ENCODE measurements at places on chromosomes 16 and 17. TPM values are rescaled to one million over a fixed set of nuclear protein-coding genes. Genes with fewer than 3 reads are reported as not detected.

The NETO2 gene
- 1.9 TPM for total RNA-seq

The UTS2R gene
- total RNA-seq = not detected

The UNC45B gene
- total RNA-seq = 110 TPM

The PERCC1 gene
- total RNA-seq = not detected

DNA sequence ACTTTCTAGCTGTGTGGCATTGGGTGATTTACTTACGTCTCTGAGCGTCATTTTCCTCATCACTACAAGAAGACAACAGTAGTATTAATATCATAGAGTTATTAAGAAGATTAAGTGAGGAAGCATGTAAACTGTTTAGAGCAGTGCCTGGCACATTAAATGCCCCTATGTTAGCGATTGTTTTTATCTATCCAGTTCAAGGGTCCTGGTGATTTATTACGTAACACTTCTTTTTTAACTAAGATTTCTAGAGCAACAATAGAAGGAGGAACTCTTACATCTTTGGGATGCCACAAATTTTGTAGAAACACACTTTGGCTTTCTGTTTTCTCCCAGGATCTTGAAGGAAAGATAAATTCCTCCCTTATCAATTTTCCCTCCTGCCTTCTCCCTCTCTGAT lies 3.3 kb upstream of the GAS7 start:
- DNase-seq = no peak
- peaks cover 19% of the 10 kb centered on the region for H3K27me3 ChIP-seq
- H3K4me3 ChIP-seq = no peak overlapping the region
- no peaks in the 10 kb centered on the region for H3K36me3 ChIP-seq
- no peak overlapping the region for H3K27ac ChIP-seq
- H3K4me1 ChIP-seq = no peaks in the 10 kb centered on the region

DNA sequence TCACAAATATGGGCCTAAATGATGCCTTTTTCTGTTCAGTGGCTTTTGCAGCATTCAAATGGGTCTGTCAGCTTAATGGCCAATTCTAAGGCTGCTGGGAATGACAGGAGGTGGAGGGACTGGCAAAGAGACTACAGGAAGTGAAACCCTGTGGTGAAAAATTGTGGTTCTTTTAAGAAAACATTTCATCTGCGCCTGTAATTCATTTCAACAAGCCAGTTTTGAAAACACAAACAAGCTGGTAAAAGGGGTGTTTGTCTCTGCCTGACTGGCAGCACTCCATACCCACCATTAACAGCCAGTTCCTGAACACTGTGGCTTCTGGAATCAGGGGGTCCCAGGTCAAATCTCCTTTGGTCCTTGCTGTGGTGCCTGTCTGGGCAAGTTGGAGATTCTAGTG lies 3.6 kb upstream of the KDM8 start:
- H3K27ac ChIP-seq = no peak overlapping the region
- H3K36me3 ChIP-seq = no peaks in the 10 kb centered on the region
- no peak for DNase-seq
- peaks cover 11% of the 10 kb centered on the region for H3K4me1 ChIP-seq

DNA sequence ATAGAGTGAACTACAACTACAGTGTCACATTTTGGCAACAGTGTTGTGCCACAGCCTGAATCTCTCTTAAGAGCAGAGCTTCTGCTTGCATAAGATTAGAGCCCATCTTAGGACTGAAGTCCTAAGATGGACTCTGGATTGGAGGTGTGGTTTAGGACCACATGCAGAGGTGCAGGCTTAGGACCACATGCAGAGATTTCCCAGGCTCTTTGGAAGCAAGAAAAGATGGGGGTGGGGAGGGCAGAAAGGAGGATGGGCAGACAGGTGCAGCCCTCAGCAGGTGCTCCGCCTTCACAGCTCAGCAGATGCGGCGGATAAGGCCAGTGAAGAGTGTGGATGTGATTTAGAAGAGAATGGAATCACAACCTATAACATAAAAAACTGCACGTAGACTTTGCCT lies 128.7 kb downstream of the TANGO6 start:
- H3K4me3 ChIP-seq = no peak overlapping the region
- H3K4me1 ChIP-seq = no peaks in the 10 kb centered on the region
- H3K36me3 ChIP-seq = peaks cover 22% of the 10 kb centered on the region
- no peak for DNase-seq
- no peak overlapping the region for H3K27ac ChIP-seq

- H3K27me3 ChIP-seq = no peaks in the 10 kb centered on the region
- peaks cover 5% of the 10 kb centered on the region for H3K4me1 ChIP-seq
- no peak for DNase-seq
- no peak overlapping the region for H3K27ac ChIP-seq
- H3K4me3 ChIP-seq = no peak overlapping the region
Measured at GRCh38 chr17:1077986-1078711, 81.2 kb downstream of the TIMM22 start.

DNA sequence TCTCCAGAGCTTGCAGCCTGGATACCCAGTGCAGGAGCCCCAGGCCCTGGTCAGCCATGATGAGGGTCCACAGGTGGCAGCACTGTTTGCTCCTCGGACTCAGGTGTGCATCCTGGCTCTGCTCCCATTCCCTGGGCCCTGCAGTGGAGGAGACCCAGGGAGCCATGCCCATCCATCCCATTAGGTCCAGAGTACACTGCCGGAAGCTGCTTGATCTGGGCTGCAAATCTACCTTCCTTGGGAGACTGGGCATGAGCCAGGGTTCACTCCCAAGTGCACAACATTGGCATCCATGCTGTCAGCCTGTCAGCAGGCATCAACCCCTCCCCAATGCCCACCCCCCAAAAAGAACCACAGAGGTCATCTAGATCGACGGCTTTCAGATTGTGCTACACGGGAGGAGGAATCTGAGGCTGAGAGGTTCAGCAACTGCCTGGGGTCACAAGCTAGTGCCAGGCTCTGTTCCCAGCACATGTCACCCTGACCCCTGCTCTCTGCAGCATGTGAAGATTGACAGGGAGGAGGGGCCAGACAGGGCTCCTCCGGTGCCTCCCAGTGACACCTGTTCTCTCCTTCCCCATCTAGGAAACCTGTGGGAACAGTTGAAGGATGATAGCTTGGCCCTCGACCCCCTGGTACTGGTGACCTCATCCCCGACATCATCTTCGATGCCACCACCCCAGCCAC lies 15.7 kb downstream of the UNC119 start:
- H3K4me1 ChIP-seq = no peaks in the 10 kb centered on the region
- H3K36me3 ChIP-seq = no peaks in the 10 kb centered on the region
- no peak overlapping the region for H3K27ac ChIP-seq
- DNase-seq = no peak
- H3K27me3 ChIP-seq = no peaks in the 10 kb centered on the region

- peak overlapping the region; percentile 97 for H3K27ac ChIP-seq
- H3K4me3 ChIP-seq = no peak overlapping the region
- H3K27me3 ChIP-seq = no peaks in the 10 kb centered on the region
Measured at GRCh38 chr17:45098081-45098868, 34.0 kb downstream of the PLCD3 start.

DNA sequence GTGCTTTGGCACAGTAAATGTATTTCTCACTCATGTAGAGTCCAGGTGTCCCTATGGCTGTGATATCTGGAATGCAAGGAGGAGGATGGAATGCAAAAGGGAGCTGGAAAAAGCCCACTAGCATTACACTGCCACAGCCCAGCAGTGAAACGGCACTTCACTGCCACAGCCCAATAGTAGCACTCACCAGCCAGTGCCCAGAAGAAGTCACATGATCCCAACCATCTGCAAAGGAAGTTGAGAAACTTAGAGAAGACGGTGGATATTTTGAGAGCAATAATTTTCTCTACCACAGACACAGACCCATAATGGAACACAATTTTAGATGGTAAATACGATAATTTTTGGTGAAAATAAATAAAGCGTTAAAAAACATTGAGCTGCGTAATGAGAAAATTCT lies 51.8 kb downstream of the C16orf82 start:
- no peaks in the 10 kb centered on the region for H3K4me1 ChIP-seq
- DNase-seq = no peak
- H3K27ac ChIP-seq = no peak overlapping the region
- H3K36me3 ChIP-seq = no peaks in the 10 kb centered on the region
